Activated CD4-positive, alpha-beta T cell treated with anti-CD3 and anti-CD28 coated beads for 4 hours (primary cell): ENCODE measurements at places on chromosomes 2 and 18.

DNA sequence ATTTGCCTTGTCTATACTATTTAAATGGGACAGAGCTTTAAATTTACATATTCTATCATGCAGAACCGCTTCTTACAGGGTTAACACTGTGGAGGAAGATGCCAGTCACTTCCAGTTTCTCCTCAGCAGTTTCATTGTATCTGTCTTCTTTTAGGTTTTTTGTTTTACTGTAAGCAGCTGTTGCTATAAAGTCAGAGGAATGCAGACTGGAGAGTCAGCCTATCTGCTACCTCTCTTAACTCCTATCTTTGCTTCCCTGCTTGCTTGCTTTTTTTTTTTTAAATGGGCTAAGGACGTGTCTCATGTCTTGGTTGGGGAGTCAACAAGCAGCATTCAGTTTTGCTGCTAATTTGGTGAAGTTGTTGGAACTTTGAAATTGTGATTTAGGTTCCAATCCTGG is 8.9 kb downstream of the EPC2 start:
- no peak for DNase-seq

- no peak for DNase-seq
Measured at GRCh38 chr2:60586081-60586480, 32.6 kb upstream of the BCL11A start.

DNA sequence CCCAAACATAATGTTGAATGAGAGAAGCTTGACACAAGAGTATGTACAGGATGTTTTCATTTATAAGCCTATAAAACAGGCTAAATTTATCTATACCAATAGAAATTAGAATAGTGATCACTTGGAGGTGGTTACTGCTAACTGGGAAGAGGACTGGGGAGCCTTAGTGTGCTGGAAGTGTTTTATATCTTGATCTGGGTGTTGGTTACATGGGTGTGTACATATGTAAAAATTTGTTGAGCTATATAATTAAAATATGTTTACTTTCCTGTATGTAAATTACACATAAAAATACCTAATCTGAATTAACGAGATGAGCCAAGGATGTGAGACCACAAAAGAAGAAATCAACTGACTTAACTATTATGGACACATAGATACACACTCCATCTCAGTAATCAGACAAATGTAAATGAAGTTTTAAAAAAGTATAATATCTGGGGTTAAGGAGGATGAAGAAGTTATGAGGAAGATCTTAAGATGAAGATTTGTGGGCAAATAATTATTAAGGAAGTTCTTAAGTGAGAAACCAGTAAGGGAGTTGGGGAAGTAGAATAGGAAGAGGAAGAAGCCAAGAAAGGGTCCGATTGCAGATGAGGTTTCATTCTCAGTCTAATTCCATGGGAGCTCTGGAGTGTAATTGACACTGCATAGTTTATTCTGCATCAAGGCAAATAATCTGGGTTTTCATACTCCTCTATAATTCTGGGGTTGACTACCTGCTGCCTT is 32.3 kb upstream of the NABP1 start:
- DNase-seq = no peak

GRCh38 chr2:207224791-207225482 is 59.2 kb upstream of the KLF7 start:
- DNase-seq = no peak
